ENCODE measurements at places on chromosomes 2 and 18. TPM values are rescaled to one million over a fixed set of nuclear protein-coding genes. Genes with fewer than 3 reads are reported as not detected.

- H3K27me3 ChIP-seq, result no peaks in the 10 kb centered on the region
- H3K27ac ChIP-seq, result no peak overlapping the region
- no peaks in the 10 kb centered on the region for H3K4me1 ChIP-seq
- no peak for DNase-seq
- no peaks in the 10 kb centered on the region for H3K36me3 ChIP-seq
Measured at GRCh38 chr2:212940816-212941215, 210.6 kb downstream of the IKZF2 start.

GRCh38 chr2:230901006-230901405 lies 24.0 kb downstream of the GPR55 start:
- H3K36me3 ChIP-seq, result no peaks in the 10 kb centered on the region
- H3K4me3 ChIP-seq, result no peak overlapping the region
- H3K4me1 ChIP-seq, result peaks cover 8% of the 10 kb centered on the region
- DNase-seq, result no peak

DNA sequence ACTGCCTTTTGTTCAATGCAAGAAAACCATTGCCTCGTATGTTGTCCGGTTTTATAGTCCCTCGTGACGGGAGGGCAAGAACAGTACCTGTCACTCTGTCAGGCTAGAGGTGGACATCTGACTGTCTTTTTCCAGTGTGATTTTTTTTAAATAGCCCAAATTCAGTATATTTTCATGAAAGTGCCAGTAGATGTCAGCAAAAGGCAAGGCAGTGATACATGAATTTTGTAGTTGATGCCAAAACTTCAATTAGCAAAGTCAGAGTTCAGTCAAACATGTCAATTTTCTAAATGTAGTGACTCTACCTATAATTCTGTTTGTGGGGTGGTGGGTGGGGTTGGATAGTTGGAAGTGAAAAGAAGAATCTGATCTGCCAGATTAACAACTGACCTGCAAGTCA lies 296.0 kb upstream of the MC4R start:
- no peak for DNase-seq
- no peaks in the 10 kb centered on the region for H3K27me3 ChIP-seq
- no peaks in the 10 kb centered on the region for H3K4me1 ChIP-seq
- no peak overlapping the region for H3K4me3 ChIP-seq
- H3K27ac ChIP-seq, result no peak overlapping the region

DNA sequence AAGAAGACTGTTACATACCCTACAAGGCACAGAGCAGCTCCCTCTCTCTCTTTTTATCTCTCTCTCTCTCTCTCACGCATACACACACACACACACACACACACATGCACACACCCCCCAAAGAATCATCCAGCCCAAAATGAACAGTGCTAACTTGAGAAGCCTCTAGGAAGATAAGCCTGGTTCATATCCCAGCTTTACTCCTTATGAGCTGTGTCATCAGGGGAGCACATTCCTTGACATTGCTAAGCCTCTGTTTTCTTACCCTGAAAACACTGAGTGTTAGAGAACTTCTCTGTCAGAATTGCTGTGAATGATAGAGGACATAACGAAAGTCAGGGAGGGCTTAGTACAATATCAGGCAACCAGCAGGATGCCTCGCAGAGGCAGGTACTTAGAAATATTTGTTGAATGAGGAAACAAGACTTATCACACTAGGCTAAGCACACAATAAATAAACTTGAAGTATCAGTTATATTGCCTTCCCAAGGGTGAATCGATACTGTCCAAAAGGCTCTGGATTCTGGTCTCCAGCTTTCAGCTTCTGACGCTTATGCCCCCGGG lies 725.6 kb upstream of the ID2 start:
- H3K27me3 ChIP-seq, result no peaks in the 10 kb centered on the region
- H3K36me3 ChIP-seq, result no peaks in the 10 kb centered on the region
- H3K4me3 ChIP-seq, result no peak overlapping the region

DNA sequence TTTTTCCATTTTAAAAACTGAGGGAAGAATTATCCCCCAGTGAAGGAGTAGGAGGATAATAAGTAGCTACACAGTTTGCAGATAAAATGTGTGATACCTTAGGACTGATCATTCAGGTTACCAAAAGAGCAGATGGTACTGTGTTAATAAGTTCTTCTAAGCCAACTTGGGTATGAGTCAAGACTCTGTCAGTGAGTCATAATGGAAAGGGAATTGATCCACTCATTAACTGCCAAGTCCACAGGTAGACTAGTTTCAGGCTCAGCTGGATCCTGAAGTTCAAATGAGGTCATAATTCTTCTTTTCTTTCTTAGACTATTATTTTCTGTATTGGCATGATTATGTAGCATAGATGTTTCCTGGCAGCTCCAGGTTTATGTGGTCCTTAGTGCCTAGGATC lies 142.4 kb upstream of the ALPP start:
- H3K36me3 ChIP-seq, result peaks cover 19% of the 10 kb centered on the region
- H3K27ac ChIP-seq, result no peak overlapping the region
- DNase-seq, result no peak
- no peak overlapping the region for H3K4me3 ChIP-seq

DNA sequence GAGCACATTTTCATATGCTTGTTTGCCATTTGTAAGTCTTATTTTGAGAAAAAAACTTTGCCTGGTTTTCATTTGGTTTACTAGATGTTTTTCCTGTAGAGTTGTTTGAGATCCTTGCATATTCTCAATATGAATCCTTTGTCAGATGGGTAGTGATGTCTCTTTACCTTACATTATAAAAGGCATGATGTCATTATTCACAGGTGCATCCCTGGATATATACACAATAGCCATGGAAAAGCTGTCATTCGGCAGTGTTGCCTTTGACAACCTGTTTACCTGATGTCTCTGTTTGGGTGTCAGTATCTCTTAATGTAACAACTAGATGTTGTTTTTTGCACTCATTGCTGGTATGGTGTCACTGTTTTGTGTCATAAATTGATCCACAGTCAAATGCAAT lies 58.8 kb upstream of the MAL start:
- no peaks in the 10 kb centered on the region for H3K36me3 ChIP-seq
- peaks cover 3% of the 10 kb centered on the region for H3K27me3 ChIP-seq
- H3K4me3 ChIP-seq, result no peak overlapping the region
- no peaks in the 10 kb centered on the region for H3K4me1 ChIP-seq
- H3K27ac ChIP-seq, result no peak overlapping the region
- DNase-seq, result no peak

Gene DCDC2C
- not detected for total RNA-seq

All from T-cell (primary cell).